Caco-2 (cell line): ENCODE measurements at places on chromosomes 11 and 22.

GRCh38 chr11:115377882-115378296, 126.3 kb downstream of the CADM1 start:
- DNase-seq: no peak

DNA sequence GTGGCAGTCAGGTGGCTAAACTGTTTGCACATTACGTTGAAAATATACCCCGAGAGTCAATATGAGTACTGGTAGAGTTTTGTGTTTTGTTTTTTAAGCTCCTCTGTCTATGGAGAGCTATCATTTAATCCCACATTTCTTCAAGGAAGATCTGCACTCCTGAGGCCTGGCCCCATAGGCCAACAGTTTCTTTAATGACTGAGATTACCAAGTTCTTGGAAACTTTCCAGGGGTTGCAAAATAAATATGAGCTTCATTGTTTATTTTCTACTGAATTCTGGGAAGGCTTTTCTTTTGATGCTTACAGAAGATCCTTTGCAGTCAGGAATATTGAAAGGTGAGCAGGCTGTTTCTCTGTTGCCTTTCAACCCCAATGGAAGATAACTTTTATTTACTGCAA, 452.0 kb downstream of the JRKL start:
- no peak for DNase-seq

DNA sequence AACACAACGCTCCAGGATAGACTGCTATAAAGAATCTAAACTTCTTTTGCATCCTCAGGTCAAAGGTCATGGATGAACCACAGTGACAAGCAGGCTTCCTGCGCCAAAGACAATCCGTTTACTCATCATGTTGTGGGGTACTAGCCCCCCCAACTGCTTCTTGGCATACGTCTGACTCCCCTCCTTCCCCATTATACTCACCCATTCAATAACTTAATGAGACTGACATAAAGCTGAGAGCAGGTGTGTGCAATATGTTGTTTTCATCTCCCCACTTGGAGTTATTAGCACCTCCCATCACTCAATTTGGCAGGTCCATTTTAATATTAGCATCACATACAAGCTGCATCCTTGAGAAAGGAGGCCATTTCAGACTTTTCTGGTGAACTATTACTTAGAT, 157.1 kb downstream of the CADM1 start:
- DNase-seq: no peak

- DNase-seq: no peak
Measured at GRCh38 chr11:8080674-8081590, at the start of gene TUB. Gene TUB, plus strand, starts transcription at chr11:8081211. Its CDS starts 300 bp downstream, at chr11:8081511.

DNA sequence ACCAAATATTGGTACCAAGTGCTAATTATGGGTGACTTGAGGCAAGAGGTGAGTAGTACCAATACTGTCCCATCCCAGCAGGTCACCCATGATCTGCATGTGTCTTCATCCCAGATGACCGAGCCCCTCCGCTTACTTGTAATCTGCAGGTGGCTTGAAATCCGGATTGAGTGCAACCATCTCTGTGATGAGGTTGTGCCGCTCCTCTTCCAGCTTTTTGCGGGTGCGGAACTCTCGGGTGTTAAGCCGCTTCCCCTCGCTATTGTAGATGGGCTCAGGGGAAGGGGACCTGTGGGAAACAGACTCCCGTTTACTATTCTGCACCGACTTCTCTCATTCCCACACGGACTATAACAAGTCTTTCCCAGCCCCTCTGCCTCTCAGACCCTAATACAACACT, 8.2 kb downstream of the SF1 start:
- DNase-seq: peak; percentile 31

DNA sequence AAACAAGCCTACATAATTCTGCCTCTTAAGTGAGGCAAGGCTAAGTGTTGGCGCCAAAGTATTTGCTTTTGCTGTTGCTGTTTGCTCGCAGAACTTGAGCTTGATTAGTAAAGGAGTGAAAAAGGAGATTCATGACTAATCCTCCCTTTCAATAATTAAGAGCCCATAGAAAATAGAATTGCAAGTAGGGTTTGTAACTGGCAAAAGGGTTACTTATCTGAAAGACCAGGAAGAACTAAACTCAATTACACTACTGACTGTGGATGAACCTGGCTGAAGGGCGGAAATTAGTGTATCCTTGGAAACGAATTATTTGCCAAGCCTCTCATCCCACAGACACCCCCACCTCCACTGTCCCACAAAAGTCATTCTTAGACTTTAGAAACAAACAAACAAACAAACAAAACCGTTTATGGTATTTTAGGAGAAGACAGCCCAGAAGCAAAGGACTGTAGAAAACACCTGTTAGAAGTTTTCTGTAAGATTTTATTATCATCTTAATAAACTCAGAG, 411 bp upstream of the EXPH5 start:
- DNase-seq: no peak

DNA sequence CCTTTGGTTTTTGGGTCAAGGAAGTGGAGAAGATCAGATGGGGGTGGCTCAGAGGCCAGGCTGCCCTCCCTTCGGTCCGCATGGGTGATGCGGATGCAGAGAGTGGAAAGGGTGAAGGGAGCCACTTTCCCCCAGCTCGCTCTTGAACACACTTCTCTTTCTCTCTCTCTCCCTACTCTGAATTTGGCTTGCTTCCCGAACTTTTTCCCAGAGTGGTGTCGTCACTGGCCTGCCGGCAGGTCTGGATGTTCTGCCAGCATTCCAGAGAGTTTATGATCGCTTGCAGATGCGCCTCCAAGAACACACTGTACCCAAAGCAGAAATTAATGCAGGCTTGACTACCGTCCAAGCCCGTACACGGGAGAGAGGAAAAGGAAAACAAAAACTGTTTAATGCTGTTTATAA, 103.2 kb downstream of the ZBTB16 start:
- no peak for DNase-seq
